ENCODE measurements at places on chromosomes 7 and 10. TPM values are rescaled to one million over a fixed set of nuclear protein-coding genes. Genes with fewer than 3 reads are reported as not detected.

CPA1 gene
- polyA plus RNA-seq: 1.2 TPM

HMX2 gene
- not detected for polyA plus RNA-seq

DNA sequence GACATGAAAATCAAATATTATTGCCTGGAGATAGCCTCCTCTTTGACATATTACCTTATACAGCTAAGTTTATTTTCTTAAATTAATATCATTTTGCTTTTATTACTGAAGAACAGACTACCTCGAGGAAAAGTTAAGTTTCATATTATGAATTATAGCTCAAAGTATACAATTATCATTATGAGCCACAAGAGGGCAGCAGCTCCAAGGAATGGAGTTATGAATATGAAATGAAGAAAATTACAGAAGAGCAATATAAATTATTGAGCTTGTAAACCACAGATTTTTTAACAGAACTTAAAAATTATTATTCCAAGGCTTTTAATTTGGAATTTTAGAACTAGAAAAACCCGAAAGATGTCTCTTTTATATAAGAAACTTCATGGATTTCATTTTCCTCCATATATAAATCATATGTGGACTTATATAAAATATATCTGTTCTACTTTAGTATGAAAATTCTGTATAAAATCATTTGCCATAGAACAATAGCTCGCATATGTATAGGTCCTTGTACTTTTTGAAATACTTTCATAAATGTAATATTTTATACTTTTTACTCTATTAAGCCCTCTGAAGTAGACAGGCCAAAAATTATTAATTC, 40.1 kb downstream of the IQUB start:
- no peak for DNase-seq

GRM3 gene
- polyA plus RNA-seq: not detected

PRLHR gene
- under 0.01 TPM for polyA plus RNA-seq

DNA sequence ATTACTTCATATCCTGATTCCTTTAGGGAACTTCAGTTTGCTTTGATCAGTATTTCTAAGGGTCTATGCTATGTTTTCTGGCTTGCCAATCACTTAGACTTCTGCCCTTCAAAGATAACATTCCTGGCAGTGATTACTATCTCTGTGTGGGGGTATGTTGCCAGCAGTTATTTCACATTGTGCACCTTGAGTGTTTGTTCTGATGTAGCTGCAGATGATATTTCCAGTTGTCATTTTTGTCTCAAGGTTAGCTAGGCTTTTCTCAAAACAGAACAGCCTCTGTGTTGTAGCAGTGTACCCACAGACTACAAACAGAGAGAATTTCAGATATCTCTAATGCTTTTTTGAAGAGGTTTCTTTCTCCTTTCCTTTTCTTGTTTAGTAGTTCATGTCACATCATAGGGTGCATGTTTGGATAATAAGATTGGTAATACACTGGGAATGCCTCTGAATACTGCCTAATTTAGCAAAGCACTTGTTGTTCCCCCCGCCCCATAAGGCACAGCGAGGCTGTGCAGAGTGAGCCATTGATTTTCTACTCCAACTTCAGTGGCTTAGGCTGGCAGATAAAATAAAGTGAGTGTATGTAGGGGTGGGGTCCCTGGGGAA, 134.7 kb upstream of the AGR3 start:
- DNase-seq: no peak

- no peak for DNase-seq
These were observed 156.7 kb upstream of the NPVF start for GRCh38 chr7:25384788-25385505.

- no peak for DNase-seq
These were observed 315.9 kb upstream of the ETV1 start for GRCh38 chr7:14305233-14305866.

GRCh38 chr7:126716321-126716720, 536.4 kb downstream of the GRM8 start:
- no peak for DNase-seq

- no peak for DNase-seq
These were observed 83.4 kb downstream of the LRMDA start for GRCh38 chr10:75514830-75515229.

GRCh38 chr10:102776779-102777456, 33.2 kb downstream of the WBP1L start:
- peak; percentile 98 for DNase-seq

GRCh38 chr7:42907316-42907715, 4.6 kb downstream of the C7orf25 start:
- no peak for DNase-seq

THSD7A gene
- under 0.01 TPM for polyA plus RNA-seq

GRID1 gene
- polyA plus RNA-seq: not detected

PAX4 gene
- polyA plus RNA-seq: 0.13 TPM

GRCh38 chr7:21636694-21637093, 93.9 kb downstream of the DNAH11 start:
- DNase-seq: no peak

All from sigmoid colon (tissue), 7 donors.